ENCODE measurements at places on chromosomes 3 and 15.

GRCh38 chr15:96325541-96326327 is 4.8 kb upstream of the NR2F2 start:
- DNase-seq: no peak

- DNase-seq: no peak
Measured at GRCh38 chr3:170836491-170836890, 33.5 kb downstream of the RPL22L1 start.

- DNase-seq: no peak
Measured at GRCh38 chr3:63990733-63991132, 32.6 kb downstream of the PSMD6 start.

GRCh38 chr15:72203507-72203837 is 5.9 kb upstream of the GRAMD2A start:
- DNase-seq: no peak

- no peak for DNase-seq
Measured at GRCh38 chr3:70078778-70079177, 79.2 kb downstream of the SAMMSON start.

GRCh38 chr15:66126456-66126855 is 127.1 kb downstream of the MEGF11 start:
- no peak for DNase-seq

DNA sequence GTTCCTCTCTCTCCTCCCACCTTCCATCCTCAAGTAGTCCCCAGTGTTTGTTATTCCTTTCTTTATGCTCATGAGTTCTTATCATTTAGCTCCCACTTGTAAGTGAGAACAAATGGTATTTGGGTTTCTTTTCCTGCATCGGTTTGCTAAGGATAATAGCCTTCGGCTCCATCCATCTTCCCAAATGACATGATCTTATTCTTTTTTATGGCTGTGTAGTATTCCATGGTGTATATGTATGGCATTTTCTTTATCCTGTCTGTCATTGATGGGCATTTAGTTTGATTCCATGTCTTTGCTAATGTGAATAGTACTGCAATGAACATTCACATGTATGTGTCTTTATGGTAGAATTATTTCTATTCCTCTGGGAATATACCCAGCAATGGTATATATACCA is 62.4 kb upstream of the CFAP161 start:
- no peak for DNase-seq

DNA sequence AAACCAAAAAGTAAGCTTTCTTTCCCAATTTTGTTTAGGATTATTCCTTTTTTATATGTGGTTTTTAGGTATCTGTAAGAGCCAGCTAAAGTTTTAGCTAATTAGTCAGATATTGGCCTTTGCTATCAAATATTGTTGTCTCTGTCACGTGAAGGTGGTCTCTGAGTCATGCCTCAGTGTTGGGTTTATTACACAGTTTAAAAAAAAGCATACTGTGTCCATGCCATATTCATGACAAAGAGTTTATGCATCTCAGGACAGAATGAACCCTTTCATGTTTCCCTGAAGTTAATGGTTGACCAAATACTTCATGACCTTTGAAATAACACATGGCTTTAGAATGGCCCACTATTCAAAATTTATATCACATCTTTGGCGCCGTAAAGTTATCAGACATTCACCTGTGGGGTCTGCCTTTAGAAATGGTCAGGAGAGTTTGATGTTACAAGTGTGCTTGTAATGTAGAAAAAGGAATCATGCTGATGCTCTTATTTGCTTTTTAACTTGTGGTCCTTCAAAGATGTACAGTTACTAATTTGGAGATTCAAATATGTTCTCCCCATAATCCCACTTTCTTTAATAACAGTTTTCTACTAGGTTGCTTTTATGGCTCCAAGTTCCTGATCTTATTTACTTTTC is 101.5 kb downstream of the MYRIP start:
- DNase-seq: no peak
